Fibroblast of skin of right biceps (primary cell): ENCODE measurements at places on chromosomes 11 and 22.

DNA sequence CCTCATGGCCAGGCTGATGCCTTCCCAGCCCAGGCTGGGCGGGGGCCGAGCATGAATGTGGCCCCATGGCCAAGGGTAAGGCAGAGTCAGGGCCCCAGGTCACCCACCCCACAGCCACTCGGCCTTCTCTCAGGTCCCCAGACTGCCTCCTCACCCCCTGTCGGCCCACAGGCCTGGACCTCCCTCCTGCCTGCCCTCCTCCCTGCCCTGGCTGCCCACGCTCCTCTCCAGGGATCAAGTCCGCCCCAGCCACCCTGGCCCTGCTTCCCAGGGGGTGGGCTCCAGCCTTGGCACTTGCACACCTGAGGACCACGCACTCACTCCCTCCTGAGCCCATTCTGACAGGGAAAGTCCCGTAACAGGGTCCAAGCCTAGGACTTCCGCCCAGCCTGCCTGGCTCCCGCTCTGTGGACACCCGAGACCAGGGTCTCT is 37.8 kb upstream of the TH start:
- no peak for DNase-seq

DNA sequence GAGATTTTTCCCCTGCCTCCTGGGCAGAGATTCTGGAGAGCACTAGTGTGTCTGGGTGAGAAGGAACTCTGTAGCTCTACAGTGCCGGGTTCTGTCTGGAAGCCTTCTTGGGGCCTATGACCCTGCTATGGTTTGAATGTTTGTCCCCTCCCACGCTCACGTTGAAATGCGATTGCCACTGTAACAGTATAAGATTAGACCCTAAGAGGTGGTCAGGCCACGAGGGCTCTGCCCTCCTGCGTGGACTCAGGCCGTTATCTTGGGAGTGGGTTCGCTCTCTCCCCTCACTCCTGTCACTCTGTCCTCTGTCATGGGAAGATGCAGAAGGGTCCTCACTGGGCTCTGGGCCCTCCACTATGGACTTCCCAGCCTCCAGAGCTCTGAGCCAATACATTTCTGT is 3.5 kb downstream of the AP5B1 start:
- no peak for DNase-seq

- DNase-seq = peak; percentile 77
Measured at GRCh38 chr11:74321487-74322188, 10.2 kb upstream of the P4HA3 start.

- no peak for DNase-seq
Measured at GRCh38 chr11:112513417-112513816, 252.8 kb upstream of the PLET1 start.

DNA sequence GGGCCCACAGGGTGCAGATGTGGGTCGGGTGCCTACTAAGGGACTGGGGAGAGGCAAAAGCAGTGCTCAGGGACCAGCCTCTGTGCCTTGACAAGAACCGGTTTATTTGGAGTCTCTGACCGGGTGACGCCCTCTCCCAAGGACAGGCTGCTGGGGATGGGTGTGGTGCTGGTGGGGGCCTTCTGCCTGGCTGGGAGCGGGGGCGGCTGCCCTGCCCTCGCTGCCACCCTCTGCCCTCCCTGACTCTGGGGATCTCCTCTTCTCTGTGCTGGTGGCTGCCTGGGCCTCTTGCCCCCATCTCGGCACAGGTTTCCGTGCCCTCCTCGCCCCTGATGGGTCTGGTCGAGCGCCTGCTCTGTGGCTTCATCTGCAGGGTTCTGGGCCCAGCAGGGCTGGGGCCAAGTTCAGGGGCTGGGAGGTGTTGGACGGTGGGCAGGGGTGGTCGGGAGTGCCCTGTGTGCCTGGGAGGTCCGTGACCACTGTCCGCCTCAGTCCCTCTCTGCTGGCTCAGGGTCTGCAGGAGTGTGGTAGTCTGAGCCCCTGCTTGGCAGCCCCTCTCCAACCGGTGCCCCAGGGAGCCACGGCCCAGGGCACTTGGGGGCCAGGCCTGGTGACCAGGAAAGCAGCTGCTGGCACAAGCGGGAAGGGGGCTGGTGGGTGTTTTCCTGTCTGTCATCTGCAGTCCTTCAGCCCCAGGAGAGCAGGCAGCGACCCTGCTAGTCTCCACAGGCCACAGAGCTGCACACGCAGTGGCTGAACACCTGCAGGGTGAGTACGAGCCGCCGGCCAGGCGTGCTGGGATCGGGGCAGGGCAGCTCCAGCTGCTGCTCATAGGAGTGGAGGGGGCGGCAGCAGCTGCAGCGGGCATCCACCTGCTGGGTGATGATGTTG is 23.5 kb downstream of the MUC6 start:
- no peak for DNase-seq

- DNase-seq = no peak
Measured at GRCh38 chr22:42207918-42208317, 62.5 kb downstream of the TCF20 start.

DNA sequence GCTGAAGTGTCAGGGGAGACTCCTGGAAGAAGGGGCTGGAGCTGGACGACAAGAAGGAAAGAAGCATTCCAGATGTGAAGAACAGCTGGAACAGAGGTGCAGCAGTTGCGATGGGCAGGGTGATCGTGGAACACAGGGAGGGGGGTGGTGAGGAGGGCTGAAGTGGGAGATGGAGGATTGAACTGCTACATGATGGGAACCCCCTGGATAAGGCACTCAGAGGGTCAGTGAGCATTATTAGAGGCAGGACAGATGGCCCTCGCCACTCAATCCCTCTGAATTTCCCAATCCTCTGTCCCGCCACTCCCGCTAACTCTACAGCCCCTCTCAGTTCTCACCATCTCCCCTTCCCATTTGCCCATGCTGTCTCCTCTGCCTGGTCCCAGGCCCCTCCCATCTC is 14.0 kb downstream of the SERPINH1 start:
- no peak for DNase-seq

- no peak for DNase-seq
Measured at GRCh38 chr11:118012083-118012669, 26.0 kb downstream of the IL10RA start.

DNA sequence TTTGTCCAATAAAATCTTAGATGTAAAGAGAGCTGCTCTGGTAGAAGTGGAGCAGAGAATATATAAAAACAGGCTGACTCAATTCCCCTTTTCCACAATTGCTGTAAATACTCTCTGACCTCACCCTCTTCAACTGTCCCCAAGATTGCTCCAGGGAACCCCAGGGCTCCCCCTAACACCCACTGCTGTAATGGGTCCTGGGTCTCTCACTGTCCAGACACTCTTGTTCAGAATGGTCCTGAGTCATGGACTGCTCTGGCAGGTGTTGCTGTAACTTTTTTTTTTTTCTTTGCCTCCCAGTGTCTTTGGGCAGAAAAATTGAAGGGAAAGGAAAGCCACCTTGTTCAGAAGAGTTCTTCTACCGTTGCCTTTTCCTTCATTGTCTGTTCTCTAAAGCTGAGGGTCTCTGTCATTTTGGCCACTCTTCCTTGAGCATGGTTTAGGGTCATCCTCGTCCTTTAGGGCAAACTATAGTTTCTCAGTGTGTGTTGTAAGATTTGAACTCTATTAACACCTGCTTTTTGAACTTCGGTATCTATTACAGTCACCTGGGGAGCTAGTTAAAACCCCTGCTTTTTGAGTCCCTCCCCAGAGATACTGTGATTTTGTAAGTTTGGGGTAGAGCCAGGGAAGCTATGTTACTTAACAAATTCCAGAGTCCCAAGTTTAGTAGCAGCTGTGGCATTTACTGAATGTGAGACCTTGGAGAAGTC is 209.5 kb downstream of the NAV2 start:
- no peak for DNase-seq

DNA sequence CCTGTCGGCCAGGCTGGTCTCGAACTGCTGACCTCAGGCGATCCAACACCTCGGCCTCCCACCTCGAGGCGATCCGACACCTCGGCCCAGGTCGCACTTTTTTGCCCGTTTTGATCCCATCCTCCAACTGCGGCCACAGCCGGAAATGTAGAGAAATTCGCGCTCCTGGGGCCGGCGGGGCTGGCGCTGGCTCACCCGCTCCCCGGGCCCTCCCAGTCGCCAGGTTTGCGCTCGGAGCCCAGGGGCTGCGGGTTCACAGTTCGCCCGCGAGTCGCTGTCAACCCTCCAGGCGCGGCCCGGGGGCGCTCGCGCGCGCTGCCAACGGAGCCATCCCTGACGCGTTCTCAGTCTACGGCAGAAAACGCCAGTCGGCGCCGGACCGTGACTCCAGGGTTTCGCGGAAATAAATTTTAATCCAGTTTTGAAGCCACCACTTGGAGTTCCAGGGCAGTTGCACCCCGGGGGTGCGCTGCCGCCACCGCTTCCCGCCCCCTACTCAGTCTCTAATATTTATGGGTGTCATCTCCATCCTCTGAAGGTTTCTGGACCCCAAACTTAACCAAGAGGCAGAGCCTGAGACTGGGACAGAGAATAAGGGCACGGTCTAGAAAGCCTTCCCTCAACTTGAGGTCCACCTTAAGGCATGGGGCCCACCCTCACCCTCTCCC is 1.5 kb upstream of the KLHDC7B start:
- DNase-seq = peak; percentile 72

DNA sequence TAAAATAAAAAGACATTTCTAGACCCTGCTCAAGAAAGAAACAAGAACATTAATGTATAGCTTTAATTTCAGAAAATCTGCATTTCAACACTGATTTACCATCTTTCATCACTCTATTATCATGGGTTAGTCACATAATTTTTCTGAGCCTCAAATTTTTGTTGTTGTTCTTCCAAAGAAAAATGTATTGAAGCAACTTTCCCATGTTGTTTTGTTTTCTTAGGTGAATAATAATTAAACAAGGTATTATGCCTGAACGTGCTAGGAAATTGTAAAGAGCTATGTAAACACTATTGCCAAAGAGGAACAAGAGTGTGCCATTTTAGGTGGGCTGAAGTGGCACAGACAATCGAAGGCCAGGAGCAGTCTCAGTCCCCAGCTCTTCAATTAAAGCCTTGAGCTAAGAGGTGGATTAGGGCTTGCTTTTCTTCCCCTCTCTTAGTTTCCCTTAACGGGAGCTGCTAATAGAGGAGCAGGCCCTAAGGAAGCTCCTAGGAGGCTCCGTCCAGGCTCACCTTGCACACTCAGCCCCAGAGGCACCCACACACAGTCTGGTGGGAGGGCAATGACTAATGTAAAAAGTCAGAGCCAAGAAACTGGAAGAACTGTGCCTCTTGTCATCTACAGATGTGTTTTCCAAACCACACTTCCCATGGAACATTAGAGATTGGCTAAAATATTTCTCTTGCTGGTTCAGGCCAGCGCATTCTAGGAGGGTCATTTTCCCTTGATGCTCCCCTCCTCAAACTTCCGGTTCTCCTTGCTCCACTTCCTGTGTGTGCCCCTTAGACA is 8.8 kb upstream of the UBASH3B start:
- DNase-seq = peak; percentile 79
